ENCODE measurements at places on chromosomes 7 and 10.

- no peak for DNase-seq
These were observed 44.9 kb downstream of the POLR1F start for GRCh38 chr7:19663816-19664462.

GRCh38 chr7:98997846-98998245 lies 119.5 kb downstream of the TRRAP start:
- no peak for DNase-seq

DNA sequence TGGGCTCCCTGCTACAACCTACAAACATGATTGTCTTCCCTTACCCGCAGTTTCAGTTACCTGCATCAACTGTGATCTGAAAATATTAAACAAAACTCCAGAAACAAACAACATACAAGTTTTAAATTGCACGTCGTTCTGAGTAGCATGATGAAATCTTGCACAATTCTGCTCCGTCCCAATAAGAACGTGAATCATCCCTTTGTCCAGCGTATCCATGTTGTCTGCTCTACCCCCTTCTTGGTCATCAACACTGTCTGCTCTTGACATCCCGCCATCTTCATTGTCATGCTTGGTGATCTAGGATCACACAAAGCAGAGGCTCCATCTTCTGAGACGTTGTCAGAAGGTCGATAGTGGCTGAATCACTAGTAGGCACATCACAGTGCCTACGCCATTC lies 53.9 kb downstream of the ACADSB start:
- no peak for DNase-seq

DNA sequence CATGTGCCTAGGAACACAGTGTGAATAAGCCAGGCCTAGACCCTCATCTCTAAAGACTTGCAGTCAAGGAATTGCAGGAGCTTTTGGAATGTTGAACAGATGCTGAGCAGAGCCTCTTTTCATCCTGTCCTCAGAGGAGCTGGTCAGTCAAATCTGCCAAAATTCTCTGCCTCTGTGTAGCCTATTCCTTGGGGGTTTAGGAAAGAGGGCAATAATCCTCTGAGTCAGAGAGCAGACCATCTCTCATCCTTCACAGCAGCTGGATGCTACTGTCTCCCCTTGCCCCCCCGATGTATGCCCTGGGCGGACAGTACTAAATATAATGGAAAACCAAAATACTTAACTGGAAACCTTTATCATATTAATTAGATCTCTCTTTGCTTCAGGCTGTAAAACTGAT lies 52.6 kb downstream of the BICC1 start:
- no peak for DNase-seq

- no peak for DNase-seq
These were observed 7.4 kb upstream of the NRCAM start for GRCh38 chr7:108463613-108464012.

- no peak for DNase-seq
These were observed 447.8 kb upstream of the C7orf33 start for GRCh38 chr7:148142660-148143248.

DNA sequence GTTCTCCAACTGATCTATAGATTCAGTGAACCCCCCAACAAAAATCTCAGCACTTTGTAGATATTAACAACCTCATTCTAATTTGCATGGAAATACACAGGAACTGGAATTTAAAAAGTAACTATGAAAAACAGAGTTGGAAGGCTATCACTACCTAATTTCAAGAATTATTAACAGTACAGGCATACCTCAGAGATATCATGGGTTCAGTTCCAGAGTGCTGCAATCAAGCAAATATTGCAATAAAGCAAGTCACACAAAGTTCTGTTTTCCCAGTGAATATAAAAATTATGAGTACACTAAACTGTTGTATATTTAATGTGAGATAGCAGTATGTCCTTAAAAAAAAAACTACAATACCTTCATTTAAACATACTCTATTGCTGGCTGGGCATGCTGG lies 78.5 kb downstream of the LARP4B start:
- DNase-seq = no peak

DNA sequence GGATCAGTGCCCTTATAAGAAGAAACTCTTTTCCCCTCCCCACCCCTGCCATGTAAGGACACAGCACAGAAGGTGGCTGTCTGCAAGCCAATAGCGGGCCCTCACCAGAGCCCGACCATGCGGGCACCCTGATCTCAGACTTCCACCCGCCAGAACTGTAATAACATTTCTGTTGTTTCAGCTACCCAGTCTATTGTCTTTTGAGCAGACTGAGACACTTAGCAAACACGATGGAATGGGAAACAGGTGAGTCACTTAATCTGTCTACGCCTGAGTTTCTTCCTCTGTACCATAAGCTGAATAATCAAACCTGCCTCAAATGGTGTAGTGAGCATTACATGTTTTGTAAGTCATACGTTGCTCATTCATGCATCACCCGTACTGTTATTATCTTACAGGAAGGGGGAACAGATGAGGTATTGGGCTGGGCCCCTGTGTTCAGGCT lies 58.2 kb downstream of the STRA8 start:
- no peak for DNase-seq

DNA sequence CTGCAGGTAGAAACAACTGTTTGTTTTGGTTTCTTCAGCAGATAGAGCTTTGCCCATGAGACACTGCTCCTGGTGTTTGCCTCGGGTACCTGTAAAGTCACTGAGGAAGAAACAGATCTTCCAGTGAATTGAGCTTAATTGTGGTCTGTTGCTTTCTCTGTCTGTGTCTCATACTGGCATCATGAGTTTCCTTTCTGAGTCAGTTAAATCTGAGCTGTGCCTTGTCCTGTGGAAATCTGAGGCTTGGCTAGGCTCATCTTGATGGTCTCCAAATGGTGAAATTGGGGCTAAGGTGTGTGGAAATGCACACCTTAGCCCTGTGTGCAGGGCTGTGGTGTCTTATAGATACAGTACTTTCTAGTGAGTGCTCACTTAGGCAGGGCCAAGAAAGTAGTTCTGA lies 67.4 kb downstream of the GBF1 start:
- DNase-seq = no peak

- DNase-seq = no peak
These were observed 5.3 kb upstream of the KCNIP2 start for GRCh38 chr10:101848894-101849351.

- DNase-seq = no peak
These were observed 246.1 kb downstream of the REEP3 start for GRCh38 chr10:63767138-63767801.

DNA sequence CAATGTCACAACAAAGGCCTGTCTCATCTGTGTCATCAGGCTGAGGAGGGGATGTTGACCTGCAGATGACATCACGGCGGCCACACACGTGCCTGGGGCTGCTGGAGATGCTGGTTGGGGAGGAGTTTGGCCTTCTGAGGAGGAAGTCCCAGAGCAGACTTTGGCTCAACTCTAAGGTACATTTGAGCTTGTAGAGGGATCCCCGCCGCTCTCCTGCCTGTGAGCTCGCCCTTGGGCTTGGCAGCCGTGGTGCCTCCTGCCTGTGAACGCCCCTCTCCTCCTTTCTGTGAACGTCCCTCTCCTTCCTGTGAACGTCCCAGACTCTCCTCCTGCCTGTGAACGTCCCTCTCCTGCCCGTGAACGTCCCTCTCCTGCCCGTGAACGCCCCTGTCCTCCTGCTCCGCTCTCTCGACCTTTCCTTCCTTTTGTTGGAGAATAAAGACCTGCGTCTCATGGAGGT lies 176.4 kb downstream of the DNAJB6 start:
- DNase-seq = no peak

DNA sequence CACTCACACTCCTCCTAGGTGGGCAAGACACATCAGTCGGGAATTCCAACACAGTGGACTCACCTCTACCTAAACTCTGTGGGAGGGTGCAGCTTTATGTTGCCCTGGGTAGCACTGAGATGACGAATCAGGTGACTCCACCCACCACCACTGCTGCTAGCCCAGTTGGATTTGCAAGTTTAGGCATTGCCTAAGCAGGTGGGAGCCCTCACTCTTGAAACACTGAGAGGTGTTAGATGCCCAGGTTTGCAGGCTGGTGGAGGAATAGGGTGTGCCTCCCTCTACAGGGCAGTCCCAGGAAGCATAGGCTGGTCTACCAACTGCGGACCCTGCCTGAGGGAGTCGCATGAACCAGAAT lies 708.9 kb downstream of the POM121L12 start:
- no peak for DNase-seq

DNA sequence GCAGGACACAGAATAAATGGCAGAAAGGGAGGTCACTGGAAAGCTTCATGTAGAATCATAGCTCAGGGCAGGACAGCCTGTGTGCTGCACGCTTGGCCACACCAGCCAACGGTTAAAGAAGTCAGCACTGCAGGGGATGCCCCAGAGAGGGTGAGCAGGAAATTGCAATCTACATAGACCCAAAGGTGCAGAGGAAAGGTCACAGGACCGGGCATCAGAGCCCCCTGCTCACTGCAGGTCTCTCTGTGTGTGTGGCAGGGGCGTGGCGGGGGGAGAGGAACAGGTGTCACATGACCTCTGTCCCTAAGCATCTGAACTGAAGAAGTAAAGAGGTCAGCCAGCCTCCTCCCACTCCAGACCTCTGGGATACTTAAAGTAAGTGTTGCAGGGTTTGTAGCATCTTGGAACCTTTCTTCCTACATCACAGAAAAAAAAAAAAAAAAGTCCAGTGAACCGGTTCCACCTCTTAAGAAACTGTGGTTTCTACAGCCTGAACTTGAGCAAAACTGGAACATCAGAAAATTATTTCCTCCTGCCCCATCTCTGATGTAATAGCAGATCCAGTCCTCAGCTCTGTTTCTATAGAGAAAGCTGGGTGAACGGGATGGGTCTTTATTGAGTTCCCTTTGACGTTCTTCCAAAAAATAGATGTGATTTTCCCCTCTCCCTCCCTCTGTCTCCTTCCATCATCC lies 64.3 kb downstream of the RGS10 start:
- no peak for DNase-seq

- DNase-seq = no peak
These were observed 46.3 kb downstream of the PDK4 start for GRCh38 chr7:95549818-95550529.

DNA sequence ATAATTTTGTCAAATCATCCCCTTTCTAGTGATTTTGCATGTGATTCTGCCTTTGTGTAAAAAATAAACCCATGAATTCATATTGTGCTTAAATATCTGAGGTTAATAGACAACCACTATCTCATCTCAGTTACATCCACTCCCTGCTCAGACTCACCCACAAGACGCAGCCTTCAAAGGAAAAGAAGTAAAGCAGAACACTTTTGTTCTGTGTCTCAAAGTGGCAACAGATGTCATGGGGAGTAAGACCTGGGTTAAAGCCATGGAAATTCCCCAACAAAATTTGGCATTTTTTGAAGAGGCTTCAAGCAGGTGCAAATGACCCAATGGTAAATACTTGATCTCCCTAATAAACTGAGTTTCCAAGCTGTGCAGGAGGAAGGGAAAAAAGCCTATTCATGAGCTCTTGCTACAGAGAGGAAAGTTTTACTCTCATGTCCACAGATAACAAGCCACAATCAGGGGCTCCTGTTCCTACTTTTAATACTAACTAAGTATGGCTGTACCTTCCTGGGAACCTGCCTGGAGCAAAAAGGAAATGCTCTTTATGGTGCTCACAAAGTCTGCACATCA lies 4.7 kb downstream of the CYP3A7 start:
- no peak for DNase-seq

- DNase-seq = no peak
These were observed 284.7 kb downstream of the HDAC9 start for GRCh38 chr7:18780266-18780665.

- DNase-seq = no peak
These were observed 62.9 kb downstream of the PRKAG2 start for GRCh38 chr7:151813997-151814396.

DNA sequence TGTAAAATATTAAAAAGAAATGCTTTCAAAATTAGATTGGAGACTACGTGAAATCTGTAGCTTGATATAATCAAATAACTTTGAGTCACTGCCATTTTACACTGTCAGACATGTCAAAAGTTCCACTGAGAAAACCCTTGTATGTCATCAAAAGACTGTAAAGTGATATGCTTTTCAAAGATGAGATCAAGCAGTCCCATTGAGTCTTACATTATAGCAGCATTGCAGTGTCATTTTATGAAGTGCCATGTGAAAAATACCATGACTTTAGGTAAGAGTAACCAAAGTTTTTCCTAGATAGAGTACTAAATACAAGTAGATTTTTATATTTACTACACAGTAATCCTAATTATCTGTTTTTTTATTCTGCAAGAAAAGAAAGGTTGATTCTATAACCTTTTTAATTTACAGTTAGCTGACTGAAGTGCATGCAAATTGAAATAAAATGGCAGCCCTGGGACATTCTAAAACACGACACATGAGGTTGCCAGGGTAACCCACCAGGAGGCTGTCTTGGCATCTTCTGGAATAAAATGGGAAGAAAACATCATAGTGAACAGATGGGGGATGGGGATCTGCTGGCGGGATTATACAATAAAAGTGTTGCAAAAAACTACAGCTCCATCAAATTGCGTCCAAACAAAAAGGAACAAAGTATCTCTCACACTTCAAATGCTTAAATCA lies 91.3 kb upstream of the TMEM106B start:
- DNase-seq = no peak

DNA sequence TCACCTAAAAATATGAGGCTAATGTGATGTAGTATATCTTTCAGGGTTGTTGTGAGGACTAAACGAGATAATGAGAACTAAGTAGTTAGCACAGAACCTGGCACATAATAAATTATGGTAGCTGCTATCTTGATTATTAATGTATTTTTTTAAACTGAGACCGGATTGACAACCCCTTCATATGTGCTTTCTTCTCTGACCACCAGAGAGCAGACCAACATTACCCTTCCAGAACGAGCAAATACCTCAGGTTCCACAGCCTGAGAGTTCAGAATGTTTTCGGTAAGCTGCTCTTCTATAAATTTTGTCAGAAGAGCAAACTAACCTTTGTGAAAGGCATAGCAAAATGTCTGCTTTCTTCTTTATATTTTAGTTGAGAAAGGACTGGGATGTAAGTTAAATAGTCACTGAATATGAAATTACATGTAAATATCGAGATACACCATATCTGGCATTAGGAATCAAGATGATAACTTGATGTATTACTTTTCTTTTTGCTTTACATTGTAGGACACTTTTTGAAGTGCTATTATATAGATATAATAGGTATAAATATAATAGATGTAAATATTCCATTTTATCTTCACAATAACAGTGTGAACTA lies 13.6 kb upstream of the BPGM start:
- no peak for DNase-seq

- DNase-seq = no peak
These were observed 125.1 kb downstream of the ZMIZ1 start for GRCh38 chr10:79193694-79194382.

- no peak for DNase-seq
These were observed 14.0 kb downstream of the HUS1 start for GRCh38 chr7:47965456-47965855.

- no peak for DNase-seq
These were observed 5.4 kb downstream of the PRF1 start for GRCh38 chr10:70596860-70597809.

DNA sequence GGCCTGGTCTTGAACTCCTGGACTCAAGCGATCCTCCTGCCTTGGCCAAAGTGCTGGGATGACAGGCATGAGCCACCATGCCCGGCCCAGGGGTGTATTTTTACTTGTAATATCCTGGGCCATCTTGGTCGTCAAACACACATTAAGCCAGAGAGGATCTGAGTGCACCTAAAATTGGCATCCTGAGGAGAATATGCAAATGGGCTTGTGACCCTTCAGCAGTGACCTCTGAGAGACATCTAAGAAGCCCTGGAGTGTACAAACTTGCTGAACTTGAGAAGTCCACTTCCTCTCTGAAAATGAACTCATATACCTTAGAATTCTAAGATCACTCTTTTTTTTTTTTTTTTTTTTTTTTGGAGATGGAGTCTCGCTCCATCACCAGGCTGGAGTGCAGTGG lies 372.0 kb upstream of the C7orf33 start:
- no peak for DNase-seq

GRCh38 chr10:124573726-124574455 lies 112.3 kb downstream of the LHPP start:
- no peak for DNase-seq

GRCh38 chr10:75955973-75956502 lies 524.6 kb downstream of the LRMDA start:
- DNase-seq = no peak

All from stimulated activated CD8-positive, alpha-beta memory T cell treated with anti-CD3 and anti-CD28 coated beads, Interleukin-2, amount 100 ng/mL, for 1 hour (primary cell).